ENCODE measurements at places on chromosomes 1 and 21.
A peak's percentile ranks its signal among the peaks of the same experiment; 100 is the strongest.

GRCh38 chr1:58412071-58412580 is 134.4 kb downstream of the OMA1 start:
- no peak for DNase-seq

DNA sequence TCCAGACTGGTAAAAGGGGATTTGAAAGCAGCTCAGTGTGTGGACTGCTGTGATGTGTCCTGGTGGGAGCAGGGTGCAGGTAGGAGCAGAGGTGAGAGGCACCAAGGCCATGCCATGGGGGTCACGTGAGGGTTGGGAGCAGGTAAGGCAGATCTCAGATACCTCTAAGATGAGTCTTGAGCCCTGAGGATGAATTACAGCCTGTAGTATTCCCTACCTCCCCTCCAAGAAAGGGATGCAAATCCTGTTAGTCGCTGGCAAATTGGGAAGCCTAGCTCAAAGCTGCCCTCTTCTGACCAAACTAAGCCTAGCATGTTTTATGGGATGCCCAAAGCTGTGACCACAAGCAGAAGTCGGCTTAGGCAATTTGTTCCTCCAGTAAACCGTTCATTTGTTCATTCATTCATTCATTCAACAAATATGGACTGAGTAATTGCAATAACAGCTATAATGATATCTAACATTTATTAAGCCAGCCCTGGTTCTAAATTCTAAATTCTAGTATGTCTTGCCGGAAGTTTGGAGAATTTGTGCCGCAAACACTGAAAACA is 3.9 kb upstream of the NUAK2 start:
- DNase-seq = peak; percentile 86

DNA sequence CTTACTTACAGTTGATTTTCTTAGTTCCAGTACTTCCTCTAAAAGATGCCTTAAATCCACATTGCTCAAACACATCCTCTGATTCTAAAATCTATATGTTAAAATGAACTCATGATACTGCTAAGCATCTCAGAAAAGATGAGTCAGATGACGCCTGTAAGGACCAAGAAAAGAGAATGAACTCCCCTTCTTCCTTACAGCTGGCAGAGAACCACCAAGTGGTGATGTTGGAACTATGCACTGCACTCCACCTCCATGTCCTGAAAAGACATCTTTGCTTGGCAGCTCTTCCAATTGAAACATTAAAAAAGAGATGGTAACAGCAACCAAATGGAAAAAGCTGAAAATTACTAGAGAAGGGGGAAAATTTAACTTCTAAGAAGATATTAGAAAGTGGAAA is 648.8 kb downstream of the PTPRC start:
- DNase-seq = no peak

- no peak for DNase-seq
Measured at GRCh38 chr1:25671929-25672328, 55.3 kb downstream of the MAN1C1 start.

- DNase-seq = no peak
Measured at GRCh38 chr1:41874903-41875411, 43.8 kb downstream of the HIVEP3 start.

- no peak for DNase-seq
Measured at GRCh38 chr1:170687621-170688020, 23.7 kb downstream of the PRRX1 start.

- no peak for DNase-seq
Measured at GRCh38 chr1:15950763-15951295, 25.1 kb downstream of the ZBTB17 start.

GRCh38 chr1:25566176-25566729 is 22.8 kb downstream of the LDLRAP1 start:
- DNase-seq = no peak

DNA sequence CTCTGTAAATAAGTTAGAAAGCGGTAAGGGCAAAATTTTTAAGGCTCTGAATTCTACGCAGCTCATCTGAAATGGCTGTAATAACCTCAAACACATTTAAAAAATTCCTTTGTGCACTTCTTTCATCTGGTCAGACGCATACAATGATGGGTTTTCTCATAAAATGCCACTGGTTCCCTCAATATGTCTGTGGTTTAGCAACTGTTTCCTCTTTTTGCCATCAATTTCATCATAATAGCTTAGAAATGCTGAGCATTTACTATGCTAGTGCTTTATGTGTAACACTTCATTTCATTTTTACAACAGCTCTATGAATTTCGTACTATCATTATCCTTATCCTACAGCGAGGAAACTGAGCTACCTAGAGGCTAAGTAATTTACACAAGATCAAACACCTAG is 35.3 kb upstream of the DMRTA2 start:
- DNase-seq = no peak

GRCh38 chr1:119554183-119554582 is 47.2 kb downstream of the HSD3B1 start:
- DNase-seq = no peak

DNA sequence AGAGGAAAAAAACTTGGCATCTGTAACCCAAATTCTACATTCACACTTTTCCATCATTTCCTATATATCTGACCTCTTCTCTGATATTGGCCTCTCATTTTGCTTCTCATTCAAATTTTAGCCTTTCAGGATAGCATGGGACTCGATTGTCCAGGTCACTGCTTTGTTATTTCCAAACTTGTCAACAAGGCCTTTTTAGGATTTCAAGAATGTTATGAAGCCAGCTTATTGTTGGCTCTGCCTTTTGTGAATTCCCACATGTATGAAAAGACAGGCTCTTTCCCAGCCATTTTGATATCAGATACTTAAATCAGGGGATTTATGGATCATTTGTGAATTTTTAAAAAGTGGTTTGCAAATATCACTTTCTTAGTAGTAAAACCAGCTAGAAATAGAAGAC is 663.5 kb downstream of the NCAM2 start:
- no peak for DNase-seq

GRCh38 chr1:19734472-19734999 is 65.2 kb downstream of the TMCO4 start:
- DNase-seq = no peak

- DNase-seq = no peak
Measured at GRCh38 chr1:98256700-98257099, 335.9 kb upstream of the DPYD start.

GRCh38 chr1:40183055-40183710 is 22.0 kb downstream of the RLF start:
- no peak for DNase-seq

DNA sequence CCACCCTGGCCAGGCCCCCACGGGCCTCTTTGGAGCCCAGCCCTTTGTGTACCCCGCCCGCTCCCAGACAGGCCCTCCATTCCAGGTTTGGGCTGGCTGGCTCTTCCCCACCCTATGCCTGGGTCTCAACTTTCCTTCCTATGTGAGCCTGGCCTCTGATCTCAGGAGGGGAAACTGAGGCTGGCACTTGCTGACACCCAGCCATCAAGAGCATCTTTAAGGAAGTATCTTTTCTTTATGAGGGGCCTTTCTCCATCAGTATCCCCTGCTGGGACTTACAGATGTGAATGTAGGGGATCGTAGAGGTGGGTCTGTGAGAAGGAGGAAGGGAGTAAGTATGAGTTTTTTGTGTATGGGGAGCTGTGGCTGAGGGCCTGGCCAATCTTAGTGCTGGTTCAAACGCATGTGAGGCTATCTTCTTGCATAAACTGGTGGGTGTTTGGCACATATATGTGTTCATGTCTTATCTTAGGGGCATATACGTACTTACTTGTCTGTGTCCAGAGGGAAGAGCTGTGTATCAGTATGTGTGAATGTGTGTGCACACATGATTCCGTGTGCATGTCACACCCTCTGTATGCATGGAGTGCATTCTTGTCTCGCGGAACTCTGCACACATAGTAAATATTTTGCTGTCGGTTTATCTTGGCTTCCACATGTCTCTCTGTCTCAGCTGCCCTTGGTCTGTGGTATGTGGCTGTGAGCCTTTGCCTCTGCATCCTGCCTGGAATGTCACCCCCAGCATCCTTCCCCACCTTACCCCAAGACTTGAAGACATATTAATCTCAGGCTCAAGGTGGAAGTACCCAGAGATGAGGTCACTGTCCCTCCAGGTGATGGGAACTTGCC is 5.4 kb downstream of the NECTIN4 start:
- DNase-seq = no peak

DNA sequence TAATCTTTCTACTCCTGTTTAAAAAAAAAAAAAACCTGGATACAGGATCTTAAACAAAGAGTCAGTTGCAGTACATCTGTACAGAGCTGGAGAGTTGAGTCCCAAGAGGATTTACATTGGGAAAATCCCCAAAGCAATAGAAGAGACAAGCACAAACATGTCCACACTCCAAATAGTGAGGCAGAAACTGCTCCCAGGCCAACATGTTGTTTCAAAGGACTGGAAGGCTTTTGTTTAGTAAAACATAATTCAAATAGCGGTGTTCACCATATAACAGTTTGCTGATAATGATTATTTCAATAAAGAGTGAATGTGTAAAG is 425.4 kb downstream of the ADGRL2 start:
- DNase-seq = no peak

- no peak for DNase-seq
Measured at GRCh38 chr1:192476802-192477298, 98.7 kb upstream of the RGS1 start.

DNA sequence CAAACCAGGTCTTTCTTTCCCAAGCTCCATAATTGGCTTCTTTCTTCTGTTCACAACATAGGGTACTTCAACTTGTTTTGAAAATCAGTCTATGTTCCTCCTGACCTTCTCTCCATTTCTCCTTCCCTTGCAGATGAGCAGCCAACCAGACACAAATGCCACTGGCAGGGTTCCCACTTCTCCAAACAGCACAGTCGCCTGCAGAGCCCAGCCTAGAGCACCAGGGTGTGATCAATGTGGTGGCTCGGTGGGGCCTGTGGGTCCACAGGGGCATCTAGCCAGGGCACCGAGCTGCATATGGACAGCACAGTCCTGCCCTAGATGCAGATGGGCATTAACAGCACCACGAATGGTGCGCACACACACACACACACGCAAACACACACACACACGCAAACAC is 112.8 kb downstream of the NPHP4 start:
- DNase-seq = no peak

GRCh38 chr1:84853741-84854721 is 39.0 kb downstream of the LPAR3 start:
- peak; percentile 30 for DNase-seq

GRCh38 chr1:228158151-228159007 is 7.2 kb upstream of the IBA57 start:
- no peak for DNase-seq

DNA sequence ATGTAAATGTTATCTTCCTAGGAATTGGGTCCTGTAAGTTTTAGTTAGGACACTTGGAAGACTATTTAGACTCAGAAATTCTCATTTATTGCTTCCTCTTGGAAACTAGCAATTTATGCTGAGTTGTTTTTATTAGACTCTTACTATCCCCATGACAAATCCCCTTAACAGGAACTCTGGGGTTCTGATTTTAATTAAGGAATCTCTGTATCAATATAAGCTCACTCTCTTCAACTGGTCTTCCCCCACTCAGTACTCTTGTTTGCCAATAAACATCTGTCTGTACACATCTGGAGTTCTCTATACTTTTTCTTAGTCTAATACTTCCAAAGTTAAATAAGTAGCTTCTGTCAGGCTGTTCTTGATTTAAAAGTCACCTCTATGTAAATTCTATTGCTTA is 64.1 kb upstream of the TBX15 start:
- no peak for DNase-seq

DNA sequence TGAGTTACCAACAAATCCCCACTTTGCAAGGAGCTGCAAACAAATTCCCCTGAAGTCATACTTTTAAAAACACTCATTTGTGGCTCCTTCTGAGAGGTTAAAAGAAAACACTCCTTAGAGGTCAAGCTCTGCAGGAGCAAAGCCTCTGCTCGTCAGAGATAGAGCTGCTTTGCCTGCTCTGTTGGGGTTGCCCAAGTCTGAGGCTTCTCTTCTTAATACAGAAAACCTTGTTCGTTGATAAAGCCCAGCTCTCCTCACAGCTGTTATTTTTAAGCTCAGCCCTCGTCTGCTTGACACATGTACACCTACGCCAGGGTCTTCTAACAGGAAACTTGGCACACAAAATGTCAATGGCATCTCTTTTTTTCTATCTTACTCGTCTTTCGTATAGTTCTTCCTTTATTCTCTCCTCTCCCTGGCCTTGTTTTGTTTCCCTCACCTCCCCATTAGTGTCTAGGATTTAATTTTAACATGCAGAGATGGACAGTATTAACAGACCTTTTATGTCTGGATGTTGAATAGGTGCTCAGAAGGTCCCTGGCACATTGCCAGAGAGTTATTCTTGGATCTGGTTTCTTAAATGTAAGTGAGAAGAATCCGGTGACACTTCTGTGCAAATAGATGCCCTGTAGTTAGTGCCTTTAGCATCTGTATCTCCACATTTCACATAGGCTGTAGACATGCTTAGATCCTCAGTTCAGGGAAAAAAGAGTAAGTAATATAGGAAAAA is 86.0 kb downstream of the LRRC53 start:
- DNase-seq = no peak
